ENCODE measurements at places on chromosomes 5 and 9.
A peak's percentile ranks its signal among the peaks of the same experiment; 100 is the strongest.

GRCh38 chr5:893711-894110 is 1.0 kb downstream of the TRIP13 start:
- no peak for DNase-seq

GRCh38 chr9:73081979-73082657 is 69.5 kb upstream of the ANXA1 start:
- peak; percentile 49 for DNase-seq

GRCh38 chr9:98494852-98495251 is 213.9 kb downstream of the GABBR2 start:
- DNase-seq: no peak

DNA sequence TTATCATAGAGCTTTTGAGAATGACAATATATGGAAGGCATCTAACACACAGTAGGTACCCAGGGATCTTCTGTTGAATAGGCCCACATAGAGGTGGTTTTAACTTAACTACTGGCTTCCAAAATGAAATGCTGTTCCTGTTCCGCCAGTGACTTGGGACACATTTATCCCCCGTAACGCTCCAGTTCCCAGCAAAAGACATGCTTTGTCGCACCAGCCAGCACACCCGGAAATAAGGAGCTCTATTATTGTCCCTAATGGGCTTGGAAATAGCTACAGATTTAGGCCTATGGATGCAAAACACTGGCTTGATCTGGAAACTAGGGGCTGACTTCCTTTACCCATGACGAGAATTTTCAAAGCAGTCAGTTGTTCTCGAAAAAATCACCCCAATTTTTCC is 45.9 kb upstream of the C5orf58 start:
- DNase-seq: no peak

- DNase-seq: no peak
Observed at GRCh38 chr5:154031937-154032489, 6.7 kb downstream of the FAM114A2 start.

DNA sequence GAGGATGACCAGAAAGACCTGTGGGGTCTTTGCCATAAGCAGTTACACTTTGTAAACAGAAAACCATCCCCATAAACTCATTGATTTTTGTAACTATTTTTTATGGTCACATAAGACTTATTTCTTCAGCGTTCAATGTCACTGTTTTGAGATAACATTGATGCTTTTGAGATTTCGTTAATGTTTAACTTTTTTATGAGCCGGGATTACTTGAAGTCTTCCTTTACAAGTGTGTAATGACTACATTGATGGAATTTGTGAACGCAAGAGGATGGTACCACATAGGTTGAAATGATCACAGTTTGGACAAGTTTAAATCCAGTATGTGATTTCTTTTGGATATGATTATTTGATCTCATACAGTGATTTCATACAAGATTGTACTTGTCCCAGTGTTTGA is 1.8 kb downstream of the SLC12A2 start:
- DNase-seq: no peak

DNA sequence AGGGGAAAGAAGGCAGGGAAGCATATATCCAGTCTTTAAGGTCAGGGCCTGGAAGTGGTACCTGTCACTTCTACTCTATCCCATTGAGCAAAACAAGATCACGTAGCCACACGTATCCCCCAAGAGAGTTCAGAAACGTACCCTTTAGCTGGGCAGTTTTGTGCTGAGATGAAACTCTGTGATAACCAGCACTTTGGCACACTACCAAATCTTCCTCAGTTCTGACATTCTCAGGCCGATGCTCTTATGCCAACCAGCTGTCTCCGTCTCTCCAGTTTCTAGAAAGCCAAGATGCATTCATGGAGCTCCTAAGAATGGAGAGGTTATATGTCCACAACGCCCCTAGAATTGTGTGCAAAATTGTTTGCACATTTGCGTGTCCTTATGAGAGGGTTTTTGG is 176.6 kb upstream of the MSX2 start:
- DNase-seq: no peak

DNA sequence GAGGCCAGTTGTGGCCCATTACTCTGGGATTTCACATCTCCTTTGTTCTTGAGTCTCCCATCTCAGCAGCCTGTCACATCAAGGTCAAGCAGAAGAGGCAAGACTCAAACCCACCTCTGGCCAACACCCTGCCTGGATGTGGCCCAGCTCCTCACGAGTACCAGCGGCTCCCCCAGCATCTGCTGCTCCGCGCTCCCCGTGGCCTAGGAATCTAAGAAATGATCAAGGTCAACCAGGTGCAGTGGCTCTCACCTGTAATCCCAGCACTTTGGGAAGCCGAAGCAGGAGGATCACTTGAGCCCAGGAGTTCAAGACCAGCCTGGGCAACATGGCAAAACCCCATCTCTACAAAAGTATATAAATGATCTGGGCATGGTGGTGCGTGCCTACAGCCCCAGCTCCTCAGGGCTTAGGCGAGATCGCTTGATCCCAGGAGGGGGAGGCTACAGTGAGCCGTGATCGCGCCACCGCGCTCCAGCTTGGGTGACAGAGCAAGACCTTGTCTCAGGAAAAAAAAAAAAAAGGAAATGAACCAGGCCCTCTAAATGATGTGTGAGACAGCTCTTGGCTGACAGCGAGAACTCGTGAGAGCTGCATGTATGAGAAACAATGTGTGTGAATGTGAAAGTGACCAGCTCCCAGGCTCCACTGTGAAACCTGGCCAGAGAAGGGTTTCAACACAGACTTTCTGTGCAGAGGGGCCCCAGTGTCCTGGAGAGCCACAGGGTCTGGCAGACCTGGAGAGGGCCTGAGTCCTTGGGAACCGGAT is 61.6 kb upstream of the ANGPTL2 start:
- DNase-seq: no peak

GRCh38 chr9:68844631-68845612 is 139.9 kb downstream of the PIP5K1B start:
- peak; percentile 12 for DNase-seq

DNA sequence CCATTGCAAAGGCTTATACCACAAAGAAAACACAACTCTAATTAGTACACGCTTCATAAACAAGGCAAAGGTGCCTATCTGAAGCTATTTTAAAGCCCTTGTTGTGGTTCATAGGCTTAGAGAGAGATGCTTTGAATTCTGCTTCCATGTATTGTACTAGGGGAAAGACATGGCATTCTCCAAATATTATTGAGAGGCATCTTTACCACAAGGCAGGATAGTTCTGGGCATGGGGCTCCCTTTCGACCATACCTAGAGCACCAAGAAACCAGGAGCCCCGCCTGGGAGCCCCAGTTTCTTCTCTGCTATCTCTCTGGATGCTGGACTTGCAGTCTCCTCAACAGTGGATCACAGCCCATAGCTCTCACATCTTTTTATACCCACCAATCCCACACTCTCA is 93.7 kb downstream of the NFIB start:
- DNase-seq: no peak

DNA sequence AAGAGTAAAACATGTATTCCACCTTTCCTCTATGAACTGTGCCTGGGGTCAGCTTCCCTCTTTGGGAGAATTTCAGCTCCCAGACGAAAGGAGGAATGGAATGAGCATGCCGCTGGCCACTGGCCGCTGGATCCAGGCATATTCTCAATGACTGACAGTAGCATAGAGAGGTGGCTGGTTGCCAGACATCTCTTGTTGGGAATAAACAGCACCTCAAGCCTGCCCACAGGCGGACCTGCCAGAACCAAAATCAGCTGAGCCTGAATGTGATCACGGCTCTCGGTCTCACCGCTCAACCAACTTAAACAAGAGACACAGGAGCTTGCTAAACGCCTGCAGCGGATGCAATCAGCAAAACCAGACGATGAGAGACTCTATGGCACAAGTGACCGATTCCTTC is 20.6 kb downstream of the TBC1D9B start:
- DNase-seq: no peak

DNA sequence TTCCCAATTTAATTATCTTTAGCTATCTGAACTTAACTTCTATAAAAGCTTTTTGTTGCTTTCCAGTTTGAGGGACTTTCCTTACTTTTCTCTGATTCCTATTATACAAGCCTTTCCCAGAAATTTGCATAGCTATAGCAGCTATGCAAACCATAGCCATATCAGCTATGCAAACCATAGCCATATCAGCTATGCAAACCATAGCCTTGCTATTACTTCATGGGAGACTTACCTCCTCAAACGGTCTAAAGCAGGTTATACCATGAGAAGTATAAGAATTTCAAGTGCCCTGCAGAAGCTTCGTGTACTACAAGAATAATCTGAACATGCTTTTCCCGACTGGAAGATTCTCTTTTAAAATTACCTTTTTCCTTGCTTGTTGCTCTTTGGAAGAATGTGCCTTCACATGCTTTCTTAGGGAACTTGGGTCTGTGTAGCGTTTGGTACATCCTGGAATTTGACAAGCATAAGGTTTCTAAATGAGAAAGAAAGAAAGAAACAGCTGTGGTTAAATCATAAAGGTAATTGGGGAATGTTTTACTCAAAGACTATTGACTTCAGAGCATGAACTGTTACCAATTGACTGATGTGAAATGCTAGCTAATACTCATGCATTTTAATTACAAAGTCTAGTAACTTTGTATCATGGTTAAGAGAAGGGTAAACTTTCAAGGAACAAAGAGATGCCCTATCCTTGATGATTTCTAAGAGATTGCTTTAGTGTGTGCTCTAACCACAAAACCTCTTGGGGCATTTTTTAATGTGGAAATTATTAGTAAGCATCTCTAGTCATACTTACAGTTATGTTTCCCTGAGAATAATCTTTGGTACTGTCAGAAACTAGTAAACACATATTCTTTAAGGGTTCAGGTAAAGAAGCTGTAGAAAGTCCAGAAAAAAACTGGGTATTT is 367.6 kb downstream of the GLIS3 start:
- DNase-seq: peak; percentile 34

DNA sequence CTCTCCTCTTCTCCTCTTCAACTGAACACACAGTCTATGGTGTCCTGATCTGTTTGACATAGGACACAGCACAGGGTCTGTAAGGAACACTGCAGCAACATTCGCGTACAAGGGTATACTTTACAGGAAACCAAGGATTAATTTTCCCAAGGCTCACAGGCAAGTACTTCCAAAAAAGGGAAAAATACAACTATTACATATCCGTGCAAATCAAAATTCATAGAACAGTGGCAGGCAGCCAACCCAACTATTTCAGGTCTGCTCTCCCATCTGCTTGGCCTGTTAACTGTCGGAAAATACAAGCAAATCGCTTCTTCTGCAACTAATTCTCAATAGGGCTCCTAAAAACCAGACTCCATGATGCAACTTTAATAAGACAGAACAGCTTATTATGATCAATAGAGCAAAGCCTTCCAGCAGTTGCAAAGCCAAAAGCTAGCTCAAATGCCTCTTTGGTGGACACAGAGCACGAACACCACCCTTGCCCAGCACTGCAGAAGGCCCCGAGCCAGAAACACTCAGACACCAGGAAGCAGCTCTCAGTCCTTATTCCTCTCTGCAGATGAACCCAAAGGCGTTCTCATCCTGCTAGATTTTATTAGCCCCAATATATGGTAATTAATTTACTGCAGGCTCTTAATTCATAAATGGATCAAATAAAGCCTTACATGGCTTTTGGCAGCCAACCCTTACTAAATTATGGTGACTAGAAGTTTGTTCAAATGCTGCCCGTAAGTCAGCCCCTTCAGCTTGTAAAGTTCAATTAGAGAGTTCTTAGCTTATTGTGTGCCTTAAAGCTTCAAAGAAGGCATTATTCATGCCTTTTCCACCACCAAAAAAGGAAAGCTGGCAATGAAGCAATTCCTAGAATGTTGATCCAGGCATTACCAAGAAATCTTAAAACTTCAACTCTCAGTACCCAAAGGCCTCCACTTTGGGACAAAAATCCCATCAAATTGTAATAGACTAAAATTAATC is 68.8 kb downstream of the ZNF608 start:
- DNase-seq: no peak
